ENCODE measurements at places on chromosomes 12 and 14.
A peak's percentile ranks its signal among the peaks of the same experiment; 100 is the strongest.

DNA sequence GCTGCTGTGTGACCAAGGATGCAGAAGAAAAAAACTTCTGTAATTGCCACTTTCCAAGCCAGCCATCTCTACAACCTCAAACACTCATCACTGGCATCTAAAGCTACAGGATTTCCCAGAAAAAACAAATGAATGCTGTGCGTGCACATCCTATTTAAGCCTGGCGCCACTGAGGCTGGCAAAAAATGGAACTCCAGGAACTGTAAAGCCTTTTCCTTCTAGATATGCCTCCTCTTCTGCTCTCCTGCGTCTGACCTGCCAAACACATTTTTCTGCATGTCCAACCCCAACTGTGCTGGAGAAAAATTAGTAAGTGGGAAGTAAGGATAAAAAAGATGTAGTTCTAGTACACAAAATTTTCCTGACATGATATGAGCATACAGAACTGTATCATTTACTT is 184.9 kb downstream of the ITPR2 start:
- no peak for DNase-seq

GRCh38 chr14:30015489-30015888 is 87.8 kb upstream of the PRKD1 start:
- no peak for DNase-seq

DNA sequence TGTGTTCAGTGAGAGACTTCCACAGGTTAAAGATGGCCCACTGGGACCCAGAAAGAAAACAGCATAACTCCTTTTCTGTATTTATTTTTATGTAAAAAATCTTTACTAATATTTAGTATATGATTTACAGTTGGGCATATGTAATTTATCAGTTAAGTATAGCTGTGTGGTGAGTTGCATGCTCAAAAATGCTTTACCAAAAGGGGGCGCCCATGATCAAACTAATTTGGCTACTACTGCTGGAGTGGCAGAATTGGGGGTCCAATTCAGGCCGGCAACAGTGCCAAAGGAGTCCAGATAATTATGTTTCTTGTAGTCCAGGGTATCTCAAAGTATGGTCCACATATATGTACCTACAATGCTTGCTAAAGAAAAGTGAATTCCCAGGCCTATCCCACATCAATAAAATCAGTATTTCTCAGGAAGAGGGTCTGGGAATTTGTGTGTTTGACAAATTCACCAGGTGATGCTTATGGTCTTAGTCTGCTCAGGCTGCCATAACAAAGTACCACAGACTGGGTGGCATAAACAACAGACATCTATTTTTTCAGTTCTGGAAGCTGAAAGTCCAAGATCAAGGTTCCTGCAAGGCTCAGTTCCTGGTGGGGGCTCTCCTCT is 152.0 kb downstream of the KTN1 start:
- no peak for DNase-seq

DNA sequence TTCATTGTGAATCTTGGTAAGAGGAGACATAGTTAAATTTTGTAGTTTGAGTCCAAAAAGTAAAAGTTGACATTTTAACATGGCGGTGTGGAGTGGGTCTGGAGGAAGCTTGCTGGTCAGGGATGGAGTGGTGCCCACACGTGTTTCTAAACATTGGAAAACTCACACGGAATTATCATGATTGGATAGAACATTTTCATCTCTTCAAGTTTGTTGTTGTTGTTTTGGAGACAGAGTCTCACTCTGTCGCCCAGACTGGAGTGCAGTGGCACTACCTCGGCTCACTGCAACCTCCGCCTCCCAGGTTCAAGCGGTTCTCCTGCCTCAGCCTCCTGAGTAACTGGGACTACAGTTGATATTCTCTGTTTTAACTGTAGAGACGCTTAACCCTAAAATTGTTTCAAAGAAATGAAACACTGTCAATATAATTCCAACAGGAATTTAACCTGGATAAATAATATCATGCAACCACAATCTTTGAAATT is 502 bp upstream of the MBIP start:
- no peak for DNase-seq

- peak; percentile 72 for DNase-seq
Measured at GRCh38 chr12:6336079-6336888, 5.6 kb downstream of the TNFRSF1A start.

- DNase-seq = no peak
Measured at GRCh38 chr14:96588410-96589257, 86.5 kb downstream of the PAPOLA start.

- DNase-seq = no peak
Measured at GRCh38 chr12:120259418-120260202, 5.9 kb downstream of the PXN start.

DNA sequence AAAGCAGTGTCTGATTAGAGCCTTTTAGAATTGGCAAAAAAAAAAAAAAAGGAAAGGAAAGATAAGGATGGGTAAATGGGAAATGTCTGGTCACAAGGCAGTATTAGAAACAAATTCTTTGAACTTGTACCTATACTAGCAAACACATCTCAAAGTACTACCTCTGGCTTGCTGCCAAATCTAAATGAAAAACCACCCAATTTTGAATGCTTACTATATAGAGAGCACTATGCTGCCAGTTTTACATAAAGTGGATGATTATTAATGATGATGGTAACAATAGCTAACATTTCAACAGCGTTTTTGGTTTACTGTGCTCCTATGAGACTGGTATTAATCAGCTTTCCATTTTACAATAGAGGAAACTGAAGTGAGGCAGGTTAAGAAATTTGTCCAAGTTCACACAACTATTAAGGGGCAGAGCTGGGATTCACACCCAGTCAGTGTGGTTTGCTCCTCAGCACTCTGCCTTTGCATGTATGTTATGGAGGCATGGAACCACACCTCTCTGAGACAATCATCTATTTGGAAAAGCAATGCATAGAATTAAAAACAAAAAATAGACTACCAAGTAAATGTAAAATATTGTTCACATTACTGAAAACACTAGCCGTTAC is 34.2 kb downstream of the ATP2B1 start:
- no peak for DNase-seq

GRCh38 chr12:15146585-15146984 is 74.6 kb downstream of the RERG start:
- DNase-seq = no peak

DNA sequence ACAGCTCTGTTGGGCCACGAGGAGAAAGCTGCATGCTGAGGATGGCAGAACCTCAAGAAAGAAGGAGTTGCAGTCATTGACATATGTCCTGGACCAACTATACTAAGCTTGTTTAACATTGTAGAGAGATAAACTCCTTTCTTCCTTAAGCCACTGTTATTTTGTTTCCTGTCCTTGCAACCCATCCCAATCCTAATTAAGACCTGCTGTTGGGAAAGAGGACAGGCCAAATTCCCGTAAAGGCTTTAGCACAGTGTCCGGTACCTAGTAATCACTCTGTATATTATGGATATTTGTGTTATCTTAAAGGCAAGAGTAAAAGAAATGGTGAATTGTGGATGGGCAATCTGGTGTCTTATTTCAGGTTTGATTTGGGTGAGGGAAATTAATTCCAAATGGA is 53.5 kb upstream of the WSCD2 start:
- DNase-seq = no peak

GRCh38 chr12:104653730-104654664 is 197.2 kb downstream of the CHST11 start:
- no peak for DNase-seq

GRCh38 chr14:22194664-22195063 is 394.4 kb downstream of the DAD1 start:
- DNase-seq = no peak

GRCh38 chr14:103026988-103027387 is 30.4 kb downstream of the CDC42BPB start:
- DNase-seq = no peak

GRCh38 chr12:79420146-79420618 is 270.6 kb downstream of the PAWR start:
- no peak for DNase-seq

GRCh38 chr12:67633708-67634107 is 14.8 kb upstream of the DYRK2 start:
- no peak for DNase-seq

DNA sequence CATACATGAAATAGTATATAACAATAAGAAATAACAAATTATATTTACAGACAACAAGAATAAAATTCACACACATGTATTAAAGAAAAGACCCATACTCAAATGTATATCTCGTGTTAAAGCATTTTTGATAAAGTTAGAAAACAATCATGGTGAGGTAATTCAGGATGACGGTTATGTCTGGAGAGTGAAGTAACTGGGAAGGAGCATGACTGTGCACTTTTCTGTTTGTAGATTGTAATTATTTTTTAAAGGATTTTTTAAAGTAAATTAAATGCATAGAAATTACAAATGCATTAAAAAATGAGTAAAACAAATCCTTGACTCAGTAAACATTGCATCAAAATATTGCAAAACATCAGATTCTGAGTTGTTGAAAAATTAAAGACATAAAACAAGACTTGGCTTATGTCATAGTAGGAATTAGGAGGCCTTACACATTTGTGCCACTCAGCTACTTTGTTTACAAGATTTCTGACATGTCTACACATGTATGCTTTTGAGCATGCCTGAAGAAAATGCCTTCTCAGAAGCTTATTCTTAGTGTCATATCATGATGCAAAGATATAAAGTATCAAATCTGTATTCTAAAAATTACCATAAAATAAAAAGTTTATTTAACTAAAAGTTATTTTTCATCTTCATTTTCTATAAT is 1325.1 kb downstream of the SLC16A7 start:
- no peak for DNase-seq

DNA sequence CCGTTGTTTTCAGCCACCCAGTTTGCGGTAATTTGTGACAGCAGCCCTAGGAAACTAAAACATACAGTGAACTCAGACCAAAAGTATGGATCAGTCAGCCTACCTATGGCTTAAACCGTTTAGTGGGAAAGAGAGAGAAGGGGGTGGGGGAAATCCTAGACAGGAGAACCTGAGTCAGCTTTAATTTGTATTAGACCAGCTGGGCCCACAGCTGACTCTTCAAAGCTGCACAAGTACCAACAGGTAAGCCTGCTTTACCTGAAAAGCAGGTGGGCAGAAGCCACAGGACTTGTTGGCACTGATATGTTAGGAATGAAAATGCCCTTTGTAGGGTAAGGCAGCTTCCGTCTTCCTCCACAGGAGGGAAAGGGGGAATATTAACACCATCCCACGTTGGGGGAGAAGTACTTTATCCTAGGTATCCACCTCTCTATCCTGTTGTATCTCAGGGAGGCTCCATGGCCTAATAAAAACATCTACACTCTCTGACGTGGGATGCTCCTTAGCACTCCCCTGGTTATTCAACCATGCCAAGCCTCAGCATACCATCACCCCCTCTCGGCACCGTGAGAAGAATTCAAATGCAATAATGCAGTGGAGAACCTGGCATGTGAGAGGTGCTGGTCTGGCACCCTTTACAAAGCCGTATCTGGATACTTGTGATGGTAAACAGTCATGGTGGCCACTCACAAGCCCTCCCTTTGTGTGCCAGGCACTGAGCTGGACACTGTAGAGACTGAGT is 70.3 kb downstream of the STON2 start:
- no peak for DNase-seq

DNA sequence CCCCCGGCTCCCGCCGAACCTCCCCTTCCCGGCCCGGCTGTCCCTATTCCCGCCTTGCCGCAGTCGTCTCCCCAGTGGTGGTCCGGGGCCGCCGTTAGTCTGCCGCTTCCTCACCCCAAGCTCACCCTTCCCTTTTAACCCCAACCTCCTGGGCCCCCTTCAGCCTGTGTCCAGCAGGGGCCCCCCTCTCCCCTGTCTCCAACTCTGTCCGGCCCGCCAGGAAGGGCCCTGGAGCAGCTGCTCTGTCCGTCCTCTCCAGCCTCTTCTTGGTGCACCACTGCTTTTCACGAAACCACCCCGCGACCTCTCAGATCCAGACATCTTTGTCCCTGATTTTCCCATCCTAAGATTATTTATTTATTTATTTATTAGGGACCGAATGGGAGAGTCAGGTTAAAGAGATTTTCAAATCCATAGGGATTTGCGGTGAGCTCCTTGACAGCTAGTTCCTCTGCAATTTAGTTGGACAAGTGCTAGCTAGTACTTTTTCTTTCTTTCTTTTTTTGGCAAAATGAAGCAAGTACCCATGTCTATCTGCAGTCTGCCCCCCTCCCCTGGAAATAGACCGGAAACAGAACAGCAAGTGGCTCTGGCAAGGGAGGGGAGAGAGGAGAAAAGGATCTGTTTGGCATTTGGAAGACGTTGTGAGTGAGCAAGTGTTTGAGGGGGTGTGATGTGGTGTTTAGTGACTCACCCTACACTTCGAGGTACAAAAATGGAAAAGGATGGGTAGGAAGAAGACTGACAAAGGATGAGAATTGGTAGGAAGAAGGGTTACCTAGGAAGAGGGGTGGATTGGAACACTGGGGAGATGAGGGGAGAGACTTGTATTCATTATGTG is 632 bp downstream of the UBR7 start:
- peak; percentile 39 for DNase-seq

- DNase-seq = no peak
Measured at GRCh38 chr14:75570797-75571196, 7.6 kb upstream of the FLVCR2 start.

- DNase-seq = no peak
Measured at GRCh38 chr14:59214702-59215302, 26.3 kb downstream of the DAAM1 start.

GRCh38 chr14:74491956-74492775 is 939 bp downstream of the NPC2 start:
- DNase-seq = no peak

GRCh38 chr14:64605926-64606685 is 56.3 kb downstream of the PPP1R36 start:
- no peak for DNase-seq

DNA sequence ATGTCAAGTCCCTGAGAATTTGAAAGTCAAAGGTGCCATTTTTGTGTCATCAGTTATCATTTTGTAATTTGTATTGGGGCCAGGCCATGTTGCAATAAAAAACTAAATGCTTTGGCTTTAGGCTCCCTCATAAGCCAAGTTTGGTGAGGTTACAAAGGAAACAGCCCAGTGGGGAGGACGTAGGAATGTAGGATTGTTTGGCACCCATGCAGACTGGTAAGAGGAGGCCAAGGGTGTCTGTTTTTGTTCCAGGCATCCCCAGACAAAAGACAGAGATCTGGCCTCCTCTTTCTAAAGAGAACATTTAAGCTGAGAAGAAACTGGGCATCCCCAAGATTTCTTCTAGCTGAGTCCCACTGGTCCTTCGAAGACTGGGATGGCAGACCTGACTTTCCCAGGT is 111.7 kb downstream of the SUDS3 start:
- DNase-seq = no peak

- DNase-seq = no peak
Measured at GRCh38 chr12:18476861-18477260, 215.5 kb downstream of the PIK3C2G start.

GRCh38 chr12:66048835-66049537 is 81.6 kb downstream of the LLPH start:
- no peak for DNase-seq

DNA sequence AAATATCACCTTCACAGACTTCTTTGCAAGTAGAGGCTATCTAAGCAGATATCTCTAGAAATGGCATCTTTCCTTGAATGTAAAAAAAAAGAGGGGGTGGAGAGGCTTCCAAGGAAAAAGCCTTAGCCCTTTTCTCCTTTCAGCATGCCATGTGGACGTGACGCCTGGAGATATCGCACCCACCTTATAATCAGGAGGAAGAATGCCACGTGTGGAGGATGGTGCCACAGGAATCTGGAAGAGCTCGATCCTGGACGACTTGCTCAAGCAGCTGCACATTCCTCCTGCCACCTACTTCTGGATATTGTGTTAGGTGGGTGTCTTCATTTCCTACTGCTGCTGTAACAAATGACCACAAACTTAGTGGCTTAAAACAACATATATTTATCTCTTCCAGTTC is 203.6 kb downstream of the NUAK1 start:
- peak; percentile 21 for DNase-seq

- DNase-seq = no peak
Measured at GRCh38 chr14:103867523-103867953, 20.2 kb upstream of the PPP1R13B start.

Measured in occipital lobe (tissue), 3 donors.